ENCODE measurements at places on chromosomes 7 and 10.
A peak's percentile ranks its signal among the peaks of the same experiment; 100 is the strongest.

DNA sequence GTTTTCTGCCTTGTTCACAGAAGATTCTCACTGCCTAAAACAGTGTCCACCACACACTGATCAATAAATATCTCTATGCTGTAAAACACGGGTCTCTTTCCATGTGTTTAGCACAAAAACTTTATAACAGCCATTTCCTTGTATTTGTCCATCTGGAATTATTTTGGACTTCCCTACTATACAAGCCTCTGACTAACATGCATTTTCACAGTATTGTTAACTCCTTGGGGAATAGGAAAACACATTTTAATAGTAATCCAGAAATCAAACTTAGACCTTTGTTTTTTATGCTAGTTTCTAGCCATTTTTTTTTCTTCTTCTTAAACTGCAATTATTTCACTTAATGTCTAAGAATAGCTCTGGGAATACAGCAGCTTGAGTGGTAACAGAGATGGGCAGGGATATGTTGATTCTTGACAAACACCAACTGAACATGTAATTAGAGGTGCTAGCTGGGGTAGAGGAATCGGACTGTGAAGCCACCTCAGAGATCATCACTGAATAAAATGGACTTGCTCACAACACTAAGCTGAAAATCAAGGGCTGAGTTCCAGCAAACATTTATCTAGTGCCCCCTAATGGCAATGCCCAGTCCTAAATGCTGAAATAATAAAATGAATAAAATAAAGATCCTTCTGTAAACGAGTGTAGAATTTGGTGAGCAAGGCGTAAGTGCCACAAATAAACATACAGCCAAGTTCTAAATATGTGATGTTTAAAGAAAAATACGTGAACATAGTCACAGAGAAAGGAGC, 593.1 kb downstream of the SORCS1 start:
- DNase-seq: no peak

GRCh38 chr10:3875842-3876235, 90.8 kb upstream of the KLF6 start:
- DNase-seq: peak; percentile 41

GRCh38 chr10:29738341-29738740, 103.6 kb upstream of the SVIL start:
- no peak for DNase-seq

- DNase-seq: no peak
Measured at GRCh38 chr10:63103971-63104409, 29.1 kb upstream of the NRBF2 start.

GRCh38 chr10:42973870-42974692, 102.8 kb upstream of the RET start:
- DNase-seq: no peak

- DNase-seq: no peak
Measured at GRCh38 chr7:148717266-148717793, 18.6 kb downstream of the CUL1 start.

DNA sequence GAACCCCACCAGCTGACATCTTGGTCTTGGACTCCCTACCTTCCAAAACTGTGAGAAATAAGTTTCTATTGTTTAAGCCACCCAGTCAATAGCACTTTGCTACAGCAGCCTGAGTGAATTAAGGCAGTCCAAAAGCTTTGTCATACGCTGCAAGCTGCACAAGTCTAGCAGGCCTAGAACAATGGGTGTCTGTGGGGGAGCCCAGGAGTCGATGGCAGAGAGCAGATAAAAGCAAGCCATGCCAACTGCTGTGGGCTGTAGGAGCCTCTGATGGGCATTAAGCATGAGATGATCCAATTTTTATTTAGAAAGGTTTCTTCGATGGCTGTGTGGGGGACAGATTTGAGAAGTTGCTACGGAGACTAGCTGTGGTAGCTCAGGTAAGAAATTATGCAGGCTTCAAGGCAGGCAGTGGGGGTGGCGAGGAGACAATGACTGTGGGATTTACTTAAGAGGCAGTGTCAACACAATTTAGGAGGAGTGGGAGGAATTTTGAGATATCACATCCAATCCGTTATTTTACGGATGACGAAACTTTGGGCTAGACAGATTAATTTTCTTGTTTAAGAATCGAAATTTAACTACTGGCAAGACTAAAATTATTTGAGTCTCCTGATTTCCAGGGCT, 110.4 kb downstream of the NRCAM start:
- DNase-seq: no peak

GRCh38 chr7:28389504-28390395, 22.6 kb upstream of the CREB5 start:
- no peak for DNase-seq

GRCh38 chr7:7718492-7718891, at the start of gene RPA3:
RPA3 (minus strand) TSS chr7:7718607; CDS start chr7:7640418, 78,189 bp downstream.
- DNase-seq: no peak

DNA sequence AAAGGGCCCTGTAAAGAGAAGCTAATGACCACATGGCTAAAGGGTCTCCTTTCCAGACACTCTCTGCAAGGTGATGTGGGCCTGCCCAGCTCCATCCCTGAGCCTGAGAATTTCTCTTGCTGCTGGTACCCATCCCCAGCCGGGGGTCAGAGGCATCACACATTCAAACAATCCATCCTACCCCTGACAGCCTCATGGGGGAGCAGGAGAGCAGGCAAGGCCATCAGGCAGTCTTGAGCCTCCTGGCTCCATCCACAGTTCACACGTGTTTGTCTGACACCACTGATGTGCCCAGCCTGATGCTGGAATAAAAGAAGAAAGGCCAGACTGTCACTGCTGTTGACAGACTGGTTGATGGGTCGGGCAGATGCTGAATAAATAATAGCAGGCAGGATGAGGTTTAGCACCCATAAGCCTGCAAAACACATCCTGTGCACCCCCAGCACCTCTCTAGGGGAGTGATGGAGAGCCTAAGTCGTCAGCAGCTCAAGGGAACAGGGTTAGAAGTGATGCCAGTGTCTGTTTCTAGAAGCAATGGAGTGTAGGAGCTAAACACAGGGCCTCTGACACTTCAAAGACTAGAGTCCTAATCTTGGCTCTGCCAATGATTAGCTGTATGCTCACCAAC, 43.5 kb downstream of the TLL2 start:
- peak; percentile 1 for DNase-seq

GRCh38 chr10:16690417-16690816, 126.8 kb downstream of the RSU1 start:
- no peak for DNase-seq

DNA sequence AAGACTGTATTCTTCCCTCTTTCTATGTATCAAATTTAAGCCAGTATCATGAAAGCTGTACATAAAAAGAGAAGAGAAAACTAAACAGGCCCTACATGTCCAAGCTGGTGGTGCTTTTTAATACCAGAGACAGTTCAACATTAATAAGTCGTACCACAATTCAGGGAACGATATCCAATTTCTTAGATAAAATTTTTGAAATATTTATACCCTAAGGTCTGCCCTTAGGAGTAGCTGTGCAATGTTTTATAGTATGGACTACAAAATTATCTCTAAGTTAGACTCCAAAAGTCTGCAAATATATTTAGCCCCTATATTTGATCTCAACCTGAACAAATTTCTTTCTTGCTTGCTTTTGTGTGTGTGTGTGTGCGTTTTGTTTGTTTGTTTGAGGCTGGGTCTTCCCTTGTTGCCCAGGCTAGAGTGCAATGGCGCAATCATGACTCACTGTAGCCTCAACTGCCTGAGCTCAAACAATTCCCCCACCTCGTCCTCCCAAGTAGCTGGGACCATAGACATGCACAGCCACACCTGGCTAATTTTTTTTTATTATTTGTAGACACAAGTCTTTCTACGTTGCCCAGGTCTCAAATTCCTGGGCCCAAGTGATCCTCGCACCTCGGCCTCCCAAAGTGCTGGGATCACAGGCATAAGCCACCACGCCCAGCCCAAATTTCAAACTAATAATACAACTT, 13.2 kb downstream of the ARHGAP19 start:
- DNase-seq: no peak

DNA sequence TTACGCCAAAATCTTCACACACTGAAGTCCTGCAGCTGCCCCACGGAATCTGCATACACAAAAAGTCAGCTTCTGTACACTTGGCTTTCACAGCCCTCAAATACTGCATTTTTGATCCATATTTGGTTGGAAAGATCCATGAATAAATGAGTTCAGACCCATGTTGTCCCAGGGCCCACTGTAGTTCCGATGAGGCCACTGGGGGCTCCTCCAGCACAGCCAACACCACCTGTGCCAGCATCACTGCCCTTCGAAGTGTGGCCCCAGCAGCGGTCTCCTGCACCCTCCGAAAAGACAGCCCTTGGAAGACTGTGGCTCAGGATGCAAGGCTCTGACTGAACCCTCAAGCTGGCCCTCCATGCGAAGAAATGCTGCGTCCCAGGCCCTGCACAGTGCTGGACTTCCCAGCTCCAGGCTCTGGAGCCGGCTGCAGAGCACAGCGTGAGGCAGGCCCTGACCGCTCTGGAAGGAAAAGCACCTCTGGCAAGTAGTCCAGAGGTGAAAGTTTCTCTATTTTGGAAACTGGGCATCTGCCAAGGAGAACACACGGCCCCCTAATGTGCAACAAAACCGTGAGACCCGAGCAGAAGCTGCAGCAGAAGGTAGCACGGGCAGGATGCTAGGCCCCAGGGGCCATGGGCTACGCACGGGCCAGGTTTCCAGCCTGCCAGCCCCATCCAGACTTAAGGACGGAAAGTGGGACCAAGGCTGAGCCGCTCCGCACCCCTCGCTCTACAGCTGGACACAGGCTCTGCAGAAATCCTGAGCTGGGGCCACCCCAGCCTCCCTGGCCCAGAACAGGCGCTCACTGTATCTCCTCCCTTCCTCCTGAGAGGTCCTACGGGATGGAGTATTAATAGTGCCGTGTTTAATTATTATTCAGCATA, 62.6 kb downstream of the PTPRN2 start:
- no peak for DNase-seq
